ENCODE measurements at places on chromosomes 13 and 19. TPM values are rescaled to one million over a fixed set of nuclear protein-coding genes. Genes with fewer than 3 reads are reported as not detected.

GRCh38 chr19:42239544-42240220 is 2.7 kb downstream of the GSK3A start:
- H3K36me3 ChIP-seq, result peaks cover 21% of the 10 kb centered on the region
- H3K4me3 ChIP-seq, result no peak overlapping the region
- H3K27me3 ChIP-seq, result no peaks in the 10 kb centered on the region
- no peak for DNase-seq
- no peak overlapping the region for H3K27ac ChIP-seq

GRCh38 chr13:38462605-38463004 is 113.0 kb downstream of the UFM1 start:
- no peak overlapping the region for H3K27ac ChIP-seq
- H3K27me3 ChIP-seq, result no peaks in the 10 kb centered on the region
- H3K4me3 ChIP-seq, result no peak overlapping the region
- H3K36me3 ChIP-seq, result no peaks in the 10 kb centered on the region

- no peaks in the 10 kb centered on the region for H3K4me1 ChIP-seq
- H3K36me3 ChIP-seq, result no peaks in the 10 kb centered on the region
- no peaks in the 10 kb centered on the region for H3K27me3 ChIP-seq
- H3K4me3 ChIP-seq, result no peak overlapping the region
- no peak overlapping the region for H3K27ac ChIP-seq
- no peak for DNase-seq
These were observed 406.7 kb upstream of the ZNF507 start for GRCh38 chr19:31938675-31939074.

The ZNF296 gene
- not detected for total RNA-seq

DNA sequence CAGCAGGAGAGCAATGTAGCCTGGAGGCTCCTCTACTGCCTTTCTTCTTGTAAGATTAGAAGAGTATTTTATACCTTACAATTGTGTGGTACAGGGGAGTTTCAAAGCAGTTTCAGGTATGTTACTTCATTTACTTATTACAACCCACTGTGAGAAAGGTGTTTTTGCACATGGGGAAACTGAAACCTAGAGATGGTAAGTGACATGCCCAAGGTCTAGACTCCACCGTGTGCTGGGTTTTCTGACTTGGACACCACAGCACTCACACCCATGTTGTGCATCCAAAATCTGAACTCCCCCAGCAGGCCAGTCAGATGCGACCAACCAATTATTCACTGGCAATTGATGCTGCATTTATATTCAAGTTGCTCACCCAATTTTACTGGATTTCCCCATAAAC is 22.8 kb downstream of the ERICH6B start:
- no peak overlapping the region for H3K27ac ChIP-seq
- no peaks in the 10 kb centered on the region for H3K4me1 ChIP-seq

DNA sequence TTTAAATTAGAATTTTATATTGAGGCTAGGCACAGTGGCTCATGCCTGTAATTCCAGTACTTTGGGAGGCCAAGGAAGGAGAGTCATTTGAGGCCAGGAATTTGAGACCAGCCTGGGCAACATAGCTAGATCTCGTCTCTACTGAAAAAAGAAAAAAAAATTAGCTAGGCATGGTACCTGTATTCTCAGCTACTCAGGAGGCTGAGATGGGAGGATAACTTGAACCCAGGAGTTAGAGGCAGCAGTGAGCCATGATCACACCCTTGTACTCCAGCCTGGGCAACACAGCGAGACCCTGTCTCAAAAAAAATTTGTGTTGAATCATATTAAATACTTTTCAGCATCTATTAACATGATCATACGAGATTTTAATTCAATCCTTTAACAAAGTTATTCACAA is 4.9 kb downstream of the PMIS2 start:
- no peak for DNase-seq
- no peaks in the 10 kb centered on the region for H3K36me3 ChIP-seq
- H3K4me3 ChIP-seq, result no peak overlapping the region
- H3K27ac ChIP-seq, result no peak overlapping the region
- no peaks in the 10 kb centered on the region for H3K4me1 ChIP-seq

- DNase-seq, result no peak
- no peaks in the 10 kb centered on the region for H3K27me3 ChIP-seq
- peaks cover 21% of the 10 kb centered on the region for H3K4me1 ChIP-seq
- no peak within 1 kb of the TSS for H3K4me3 ChIP-seq
These were observed at the start of gene MEDAG for GRCh38 chr13:30905932-30906383. MEDAG (plus strand) TSS chr13:30906271; CDS start chr13:30906516, 245 bp downstream.

DNA sequence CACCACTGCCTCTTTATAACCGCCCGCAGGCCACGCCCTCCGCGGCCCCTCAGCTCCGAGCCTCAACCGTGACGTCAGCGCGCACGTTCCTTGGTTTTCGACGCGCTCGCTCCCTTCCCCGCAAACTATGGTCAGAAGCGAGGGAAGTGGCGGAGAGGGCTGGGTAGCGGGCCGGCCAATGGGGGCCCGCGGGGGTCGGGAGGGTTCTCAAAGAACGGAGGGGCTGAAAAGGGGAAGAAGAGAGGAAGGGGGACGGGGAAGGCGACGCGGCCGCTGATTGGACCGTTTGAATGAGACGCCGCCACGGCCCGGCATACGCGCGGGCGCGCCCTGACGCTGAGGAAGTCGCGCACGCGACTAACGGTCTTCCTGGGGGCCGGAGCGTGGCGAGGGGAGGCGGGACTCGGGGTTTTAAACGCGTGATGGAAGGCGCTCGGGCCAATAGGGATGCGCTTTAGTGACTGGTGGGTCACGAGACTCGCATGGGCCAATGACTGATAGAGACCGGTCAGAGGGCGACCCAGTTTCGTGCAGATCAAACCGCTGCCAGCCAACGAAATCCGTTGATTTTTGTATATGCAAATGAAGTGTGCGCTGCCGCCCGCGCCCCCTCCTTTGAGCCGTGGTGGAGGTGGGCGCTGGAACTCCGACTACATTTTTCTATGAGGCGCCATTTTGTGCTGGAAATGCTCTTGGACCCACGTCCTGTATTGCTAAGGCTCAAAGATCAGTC is 378 bp upstream of the UBE2S start:
- DNase-seq, result peak; percentile 99
- peaks cover 3% of the 10 kb centered on the region for H3K4me1 ChIP-seq
- H3K4me3 ChIP-seq, result peak overlapping the region; percentile 95
- H3K27me3 ChIP-seq, result no peaks in the 10 kb centered on the region
- H3K27ac ChIP-seq, result peak overlapping the region; percentile 98
- H3K36me3 ChIP-seq, result peaks cover 31% of the 10 kb centered on the region

The CXCL17 gene
- not detected for total RNA-seq

- no peak overlapping the region for H3K4me3 ChIP-seq
- no peaks in the 10 kb centered on the region for H3K4me1 ChIP-seq
- H3K27me3 ChIP-seq, result no peaks in the 10 kb centered on the region
- H3K27ac ChIP-seq, result no peak overlapping the region
- H3K36me3 ChIP-seq, result peaks cover 82% of the 10 kb centered on the region
- DNase-seq, result no peak
These were observed 17.5 kb downstream of the RYR1 start for GRCh38 chr19:38451036-38451435.

GRCh38 chr13:44331446-44331845 is 42.2 kb upstream of the SERP2 start:
- H3K4me3 ChIP-seq, result no peak overlapping the region
- H3K4me1 ChIP-seq, result peaks cover 6% of the 10 kb centered on the region
- H3K27ac ChIP-seq, result no peak overlapping the region
- DNase-seq, result no peak
- no peaks in the 10 kb centered on the region for H3K36me3 ChIP-seq
- no peaks in the 10 kb centered on the region for H3K27me3 ChIP-seq

The SSC5D gene
- total RNA-seq, result 3.1 TPM

DNA sequence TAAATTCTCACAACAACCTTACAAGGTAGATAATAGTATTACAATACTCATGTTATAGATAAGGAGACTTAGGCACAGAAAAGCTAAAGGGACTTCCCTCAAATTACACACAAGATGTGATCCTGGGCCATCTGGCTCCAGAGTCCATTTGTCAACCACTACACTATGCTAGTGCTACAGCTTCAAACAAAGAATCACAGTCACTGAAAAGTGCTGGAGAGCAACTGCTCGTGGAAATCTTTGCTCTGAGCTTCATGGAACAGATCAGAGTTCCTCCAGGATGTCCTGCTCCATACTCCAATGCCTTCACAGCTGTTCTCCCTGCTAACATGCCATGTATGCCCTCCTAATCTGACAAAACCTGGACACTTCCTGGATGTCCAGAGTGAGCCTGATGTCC is 271.2 kb downstream of the ENOX1 start:
- no peaks in the 10 kb centered on the region for H3K27me3 ChIP-seq
- H3K36me3 ChIP-seq, result no peaks in the 10 kb centered on the region
- no peak overlapping the region for H3K4me3 ChIP-seq
- DNase-seq, result peak; percentile 46

DNA sequence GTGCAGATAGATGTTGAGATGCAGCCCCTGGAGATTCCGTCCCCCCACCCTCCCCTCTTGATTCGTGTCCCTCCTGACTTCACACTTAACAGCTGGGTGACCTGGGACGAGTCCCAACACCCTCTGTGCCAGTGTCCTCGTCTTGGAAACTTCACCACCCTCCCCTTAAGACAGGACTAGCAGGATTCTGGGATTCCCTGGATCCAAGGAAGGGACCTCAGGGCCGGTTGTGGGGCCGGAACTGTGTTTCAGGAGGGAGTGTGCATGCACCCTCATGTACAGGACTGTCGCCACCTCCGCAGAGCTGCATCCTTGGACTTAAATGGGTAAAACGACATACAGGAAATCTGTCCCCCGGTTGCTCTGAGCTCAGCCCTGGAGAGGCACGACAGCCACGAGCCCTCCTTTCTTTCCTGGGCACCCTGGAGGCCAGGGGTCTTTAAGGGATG is 990 bp downstream of the MYO9B start:
- peaks cover 18% of the 10 kb centered on the region for H3K36me3 ChIP-seq
- H3K4me1 ChIP-seq, result no peaks in the 10 kb centered on the region
- peak; percentile 38 for DNase-seq
- H3K27ac ChIP-seq, result peak overlapping the region; percentile 64
- peak overlapping the region; percentile 87 for H3K4me3 ChIP-seq

- H3K27me3 ChIP-seq, result no peaks in the 10 kb centered on the region
- no peaks in the 10 kb centered on the region for H3K4me1 ChIP-seq
- no peak overlapping the region for H3K27ac ChIP-seq
- H3K36me3 ChIP-seq, result no peaks in the 10 kb centered on the region
These were observed 1016.2 kb upstream of the PCDH20 start for GRCh38 chr13:62431852-62432251.

DNA sequence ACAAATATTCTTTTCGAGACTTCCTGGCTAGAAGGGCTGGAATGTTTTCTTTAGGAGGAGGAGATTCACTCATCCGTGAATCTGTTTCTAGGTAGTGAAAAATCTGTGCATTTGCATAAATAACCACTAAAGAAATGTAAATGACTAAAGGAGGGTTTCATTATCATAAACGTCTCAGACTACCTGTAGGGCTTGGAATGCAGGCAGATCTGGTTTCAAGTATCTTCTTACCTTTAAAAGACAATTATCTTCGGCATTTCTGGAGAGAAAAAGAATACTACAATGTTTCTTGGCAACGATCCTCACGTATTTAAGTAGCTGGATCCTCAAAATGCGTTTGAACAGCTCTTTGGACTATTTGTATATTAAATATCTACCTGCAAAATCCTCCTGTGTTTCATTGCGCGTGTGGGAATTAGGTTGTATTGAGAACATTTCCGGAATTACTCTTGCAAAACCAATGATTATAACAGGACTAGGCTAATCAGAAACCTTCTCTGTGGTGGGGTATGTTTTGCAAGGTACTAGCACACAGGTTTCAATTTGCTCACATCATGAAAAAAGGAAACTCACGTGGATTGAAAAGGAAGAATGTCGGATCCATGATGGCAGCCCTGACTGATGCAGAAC is 291.1 kb upstream of the ARGLU1 start:
- H3K36me3 ChIP-seq, result no peaks in the 10 kb centered on the region
- H3K4me1 ChIP-seq, result no peaks in the 10 kb centered on the region
- no peak for DNase-seq
- no peaks in the 10 kb centered on the region for H3K27me3 ChIP-seq
- H3K27ac ChIP-seq, result no peak overlapping the region

DNA sequence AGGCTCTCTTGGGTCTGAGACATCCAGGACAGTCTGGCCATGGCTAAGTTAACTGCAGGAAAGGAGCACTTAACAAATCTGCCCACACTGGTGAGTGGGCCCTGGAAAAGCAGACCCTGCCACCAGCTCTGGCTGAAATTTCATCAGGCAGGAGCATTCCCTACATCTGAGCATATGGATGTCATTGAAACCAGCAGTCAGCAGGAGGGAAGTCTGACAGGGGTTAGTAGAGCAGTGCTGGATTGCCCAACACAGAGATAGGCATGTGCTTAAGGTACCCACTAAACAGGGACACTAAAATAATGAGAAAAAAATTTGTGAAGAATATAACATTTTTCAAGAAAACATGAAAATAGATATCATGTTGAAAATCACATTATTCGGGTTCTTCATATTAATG is 13.6 kb upstream of the ACOD1 start:
- no peaks in the 10 kb centered on the region for H3K27me3 ChIP-seq
- H3K4me1 ChIP-seq, result peaks cover 5% of the 10 kb centered on the region
- no peak for DNase-seq
- no peak overlapping the region for H3K4me3 ChIP-seq
- H3K36me3 ChIP-seq, result no peaks in the 10 kb centered on the region

DNA sequence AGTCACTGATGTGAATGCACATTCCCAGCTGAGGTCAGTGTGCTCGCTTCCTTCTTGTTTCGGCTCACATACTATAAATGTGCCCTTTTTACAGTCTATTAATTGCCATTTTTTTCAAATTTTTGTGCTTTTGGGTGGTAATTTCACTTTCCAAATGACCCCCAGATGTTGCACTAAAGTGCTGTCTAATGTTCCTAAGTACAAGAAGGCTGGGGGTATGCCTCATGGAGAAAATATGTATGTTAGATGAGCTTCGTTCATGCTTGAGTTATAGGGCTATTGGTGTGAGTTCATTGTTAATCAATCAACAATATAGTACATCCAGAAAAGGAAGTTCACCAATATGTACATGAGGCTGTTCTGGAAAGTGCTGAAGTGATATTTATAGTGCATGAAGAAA is 84.7 kb downstream of the KL start:
- no peak overlapping the region for H3K27ac ChIP-seq
- DNase-seq, result no peak
- H3K36me3 ChIP-seq, result peaks cover 18% of the 10 kb centered on the region
- H3K4me1 ChIP-seq, result no peaks in the 10 kb centered on the region

The CPT1C gene
- total RNA-seq, result 20.4 TPM

The KLK14 gene
- not detected for total RNA-seq

DNA sequence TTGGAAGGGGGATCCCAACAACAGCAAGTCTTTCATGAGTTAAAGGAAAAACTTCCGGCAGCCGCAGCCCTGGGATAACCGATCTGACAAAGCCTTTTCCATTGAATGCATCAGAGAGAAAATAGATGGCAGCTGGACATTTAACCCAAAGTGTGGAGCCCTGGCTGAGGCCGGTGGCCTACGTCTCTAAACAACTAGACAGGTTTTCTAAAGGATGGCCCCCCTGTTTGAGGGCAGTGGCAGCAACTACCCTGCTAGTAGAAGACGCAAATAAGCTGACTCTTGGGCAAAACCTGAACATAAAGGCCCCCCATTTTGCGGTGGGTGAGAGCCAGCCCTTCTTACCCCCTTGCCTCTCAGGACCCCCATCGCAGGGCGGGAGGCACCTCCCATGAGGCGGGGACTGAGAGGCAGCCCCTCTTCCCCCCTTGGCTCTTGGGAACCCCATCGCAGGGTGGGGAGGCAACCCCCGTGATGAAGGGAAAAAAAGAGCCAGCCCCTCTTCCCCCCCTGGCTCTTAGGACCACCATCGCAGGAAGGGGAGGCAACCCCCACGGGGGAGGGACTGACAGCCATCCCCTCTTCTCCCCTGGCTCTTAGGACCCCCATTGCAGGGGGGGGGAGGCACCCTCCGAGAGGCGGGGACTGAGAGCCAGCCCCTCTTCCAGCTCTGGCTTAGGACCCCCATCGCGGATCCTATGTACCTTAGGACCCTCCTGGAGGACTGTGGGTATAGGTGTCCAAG is 2422.9 kb upstream of the PCDH20 start:
- no peak for DNase-seq
- H3K4me1 ChIP-seq, result no peaks in the 10 kb centered on the region
- no peaks in the 10 kb centered on the region for H3K27me3 ChIP-seq
- no peak overlapping the region for H3K4me3 ChIP-seq
- no peaks in the 10 kb centered on the region for H3K36me3 ChIP-seq

The DHDH gene
- not detected for total RNA-seq

The PRDX2 gene
- total RNA-seq, result 64.6 TPM

Data from SJCRH30 (cell line).